ENCODE measurements at places on chromosomes 2 and 18.

- DNase-seq, result peak; percentile 36
Measured at GRCh38 chr2:113886479-113887008, 3.3 kb upstream of the ACTR3 start.

DNA sequence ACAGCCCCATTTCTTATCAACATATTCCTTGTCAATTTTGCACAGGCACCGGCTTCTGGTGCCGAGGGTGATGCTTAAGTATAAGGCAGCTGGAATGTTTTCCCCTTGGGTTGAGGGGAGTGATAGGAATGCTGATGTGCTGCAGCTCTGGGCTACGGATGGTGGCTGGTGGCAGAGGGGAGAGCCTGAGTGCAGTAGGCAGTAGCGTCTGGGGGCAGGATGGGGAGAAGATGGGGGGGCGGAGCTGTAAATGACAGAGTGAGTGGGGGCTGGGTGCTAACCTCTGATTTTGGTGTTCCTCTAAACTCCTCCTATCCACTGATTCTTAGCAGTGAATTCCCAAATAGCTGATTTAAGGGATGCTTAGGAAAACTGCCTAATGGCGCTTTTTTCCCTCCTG lies 20.7 kb downstream of the TMEM178A start:
- no peak for DNase-seq

DNA sequence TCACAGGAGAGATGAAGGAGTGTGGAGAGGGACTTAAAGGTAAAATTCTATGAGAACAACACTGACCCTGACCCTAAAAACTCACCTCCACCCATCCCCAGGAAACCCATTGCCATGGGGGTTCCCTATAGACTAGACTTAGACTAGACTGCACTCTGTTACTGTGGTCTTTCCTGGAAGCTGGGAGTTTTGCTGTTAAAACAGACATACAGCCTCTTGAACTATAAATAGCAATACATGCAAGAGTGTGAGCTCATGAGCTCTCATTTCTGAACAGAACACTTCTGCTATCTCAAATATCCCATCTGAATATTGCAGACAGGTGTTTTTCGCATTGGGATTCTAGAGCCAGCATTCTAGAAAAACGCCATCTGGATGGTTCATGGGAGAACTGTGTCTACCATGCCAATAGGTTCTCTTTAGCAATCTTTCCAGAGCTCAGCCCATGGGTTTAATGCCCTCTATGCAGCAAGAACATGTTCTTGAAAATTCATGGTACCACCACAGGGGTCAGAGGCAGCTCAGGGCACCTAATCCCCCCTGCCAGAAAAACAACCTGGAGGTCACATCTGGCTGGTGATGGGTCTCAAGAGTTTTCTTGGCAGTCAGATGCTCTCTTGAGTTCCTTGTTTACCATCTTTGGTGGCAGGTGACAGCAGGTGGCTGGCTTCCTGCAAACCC lies 51.9 kb downstream of the SLC14A2 start:
- DNase-seq, result no peak

- no peak for DNase-seq
Measured at GRCh38 chr2:227509076-227509475, 37.1 kb downstream of the AGFG1 start.

- DNase-seq, result peak; percentile 72
Measured at GRCh38 chr2:219119422-219120043, 41.1 kb downstream of the NHEJ1 start.

GRCh38 chr18:26993568-26993967 lies 128.1 kb upstream of the AQP4 start:
- DNase-seq, result no peak

DNA sequence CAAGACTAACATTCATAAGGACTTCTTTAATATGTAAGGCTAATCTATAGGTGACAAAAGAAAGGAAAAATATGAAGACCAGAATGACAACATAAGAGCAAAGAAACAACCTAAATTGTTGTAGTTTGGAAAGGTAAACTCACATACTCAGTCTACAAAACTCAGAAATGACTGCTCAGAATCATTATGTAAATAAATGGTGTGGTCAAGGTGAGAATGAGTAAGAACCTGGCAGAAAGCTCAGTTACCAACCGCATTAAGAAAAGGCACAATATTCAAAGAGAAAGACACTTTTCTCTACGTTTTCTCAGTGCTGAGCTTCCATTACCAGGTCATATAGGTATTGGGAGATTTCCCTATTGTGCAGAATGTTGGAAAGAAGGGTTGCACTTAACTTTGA lies 15.8 kb downstream of the ATF2 start:
- DNase-seq, result no peak

- DNase-seq, result no peak
Measured at GRCh38 chr18:23629444-23629946, 33.2 kb downstream of the ANKRD29 start.

- no peak for DNase-seq
Measured at GRCh38 chr2:84889332-84889731, 8.4 kb upstream of the TRABD2A start.

DNA sequence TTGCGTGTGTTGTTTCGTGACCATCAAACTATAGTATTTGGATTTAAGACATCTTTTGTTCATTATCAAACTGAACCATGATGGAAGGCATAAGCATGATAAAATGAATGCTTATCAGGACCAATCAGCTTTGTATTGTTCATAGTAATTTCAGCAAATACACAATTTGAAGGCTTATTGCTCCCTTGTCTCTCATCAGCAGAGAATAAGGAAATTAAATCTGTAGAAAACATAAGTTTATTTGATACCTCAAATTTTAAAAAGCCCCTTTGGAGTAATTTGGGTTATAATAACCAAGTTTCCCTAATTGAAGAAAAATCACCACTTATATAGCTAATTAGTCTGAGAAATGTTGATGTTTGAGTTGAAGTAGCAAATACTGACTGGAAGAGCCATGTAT lies 705.7 kb downstream of the NUP35 start:
- DNase-seq, result no peak

DNA sequence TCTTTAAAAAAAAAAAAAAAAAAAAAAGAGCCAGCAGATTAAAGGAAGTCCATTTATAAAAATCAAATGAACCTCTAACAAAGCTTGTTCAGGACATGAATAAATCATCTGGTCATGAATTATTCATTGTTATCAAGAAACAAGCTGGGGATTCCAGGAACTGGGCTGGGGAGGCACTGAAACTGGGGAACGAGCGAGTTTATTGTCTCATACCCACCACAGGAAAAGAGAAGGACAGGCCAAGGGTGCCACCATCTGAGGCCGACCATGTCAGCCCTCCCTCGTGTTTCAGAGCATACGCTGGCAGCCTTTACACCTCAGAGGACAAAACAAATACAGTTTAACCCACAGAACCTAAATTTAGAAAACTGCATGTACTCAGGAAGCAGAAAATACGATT lies 164.2 kb downstream of the VWC2L start:
- peak; percentile 8 for DNase-seq

DNA sequence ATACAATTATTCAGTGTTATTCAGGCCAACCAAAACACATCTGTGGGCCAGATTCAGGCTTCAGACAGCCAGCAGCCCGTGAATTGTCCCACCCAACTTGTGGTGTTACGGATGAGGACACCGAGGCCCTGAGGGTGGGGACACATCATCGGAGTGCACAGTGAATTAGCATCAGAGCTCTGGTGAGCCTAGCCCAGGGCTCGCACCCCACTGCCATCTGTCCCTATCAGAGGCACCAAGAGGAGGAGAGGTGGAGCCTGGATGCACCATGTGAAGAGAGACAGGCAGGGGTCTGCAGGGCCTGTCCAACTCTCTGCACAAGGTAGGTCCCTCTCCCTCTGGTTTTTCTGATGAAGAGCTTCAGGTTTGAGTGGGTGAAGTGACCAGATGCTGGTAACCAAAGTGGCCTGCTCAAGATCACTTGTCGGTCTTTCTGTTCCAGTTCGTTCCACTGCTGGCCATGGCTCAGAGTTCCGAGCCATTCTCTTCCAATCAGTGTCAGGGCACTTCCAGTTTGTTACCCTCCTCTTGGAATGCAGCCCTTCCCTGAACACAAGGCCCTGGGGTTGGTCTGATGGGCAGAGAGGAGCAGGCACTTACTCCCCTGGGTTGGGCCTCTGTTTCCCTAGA lies 14.8 kb upstream of the GLI2 start:
- no peak for DNase-seq

DNA sequence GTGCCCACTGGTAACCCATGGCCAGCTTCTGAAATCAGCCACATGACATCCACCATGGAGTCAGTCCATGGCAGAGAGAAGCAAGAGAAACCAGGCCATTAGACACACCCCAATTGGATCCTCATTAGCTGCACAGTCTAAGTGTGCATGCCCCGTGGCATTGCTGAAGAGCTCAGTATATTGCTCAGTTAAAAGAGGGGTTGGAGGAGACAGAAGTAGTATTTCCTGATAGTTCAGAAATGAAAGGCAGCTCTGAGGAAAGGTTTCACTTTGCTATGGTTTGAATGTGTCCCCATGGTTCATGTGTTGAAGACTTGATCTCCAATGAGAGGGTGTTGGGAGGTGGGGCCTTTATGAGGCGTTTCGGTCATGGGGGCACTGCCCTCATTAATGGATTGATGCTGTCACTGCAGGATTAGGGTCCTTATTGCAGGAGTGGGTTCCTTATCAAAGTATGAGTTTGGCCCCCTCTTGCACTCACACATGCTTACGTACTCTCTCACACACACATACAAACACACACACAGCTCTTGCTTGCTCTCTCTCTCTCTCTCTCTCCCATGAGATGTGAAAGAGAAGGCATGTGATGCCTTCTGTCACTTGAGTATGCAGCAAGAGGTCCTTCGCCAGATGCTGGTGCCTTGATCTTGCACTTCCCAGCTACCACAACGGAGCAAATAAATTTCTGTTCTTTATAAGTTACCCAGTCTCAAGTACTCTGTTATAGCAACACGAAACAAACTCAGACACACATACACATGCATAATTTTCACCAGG lies 58.0 kb downstream of the TMEM163 start:
- DNase-seq, result no peak

GRCh38 chr2:215434447-215435279 lies 1.2 kb downstream of the FN1 start:
- DNase-seq, result no peak

- DNase-seq, result no peak
Measured at GRCh38 chr2:61320181-61320580, 150.7 kb downstream of the USP34 start.

DNA sequence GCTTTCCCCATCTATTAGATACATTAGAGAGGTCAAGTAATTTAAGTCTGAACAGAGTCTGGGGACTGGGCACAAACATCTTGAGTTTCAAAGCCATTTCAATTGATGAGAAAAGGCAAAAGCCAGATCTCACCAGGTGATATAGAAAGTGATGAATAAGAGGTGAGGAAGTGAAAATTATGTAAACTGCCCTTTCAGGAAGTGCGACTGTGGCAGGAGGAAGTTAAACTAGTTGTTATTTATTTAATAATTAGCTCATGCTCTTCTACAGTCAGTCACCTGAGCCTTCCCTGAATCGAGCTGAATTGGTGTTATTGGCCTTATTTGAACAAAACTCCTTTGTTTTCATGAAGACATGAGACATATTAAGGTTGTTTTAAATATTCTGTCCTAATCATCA lies 115.1 kb downstream of the CDH20 start:
- no peak for DNase-seq

DNA sequence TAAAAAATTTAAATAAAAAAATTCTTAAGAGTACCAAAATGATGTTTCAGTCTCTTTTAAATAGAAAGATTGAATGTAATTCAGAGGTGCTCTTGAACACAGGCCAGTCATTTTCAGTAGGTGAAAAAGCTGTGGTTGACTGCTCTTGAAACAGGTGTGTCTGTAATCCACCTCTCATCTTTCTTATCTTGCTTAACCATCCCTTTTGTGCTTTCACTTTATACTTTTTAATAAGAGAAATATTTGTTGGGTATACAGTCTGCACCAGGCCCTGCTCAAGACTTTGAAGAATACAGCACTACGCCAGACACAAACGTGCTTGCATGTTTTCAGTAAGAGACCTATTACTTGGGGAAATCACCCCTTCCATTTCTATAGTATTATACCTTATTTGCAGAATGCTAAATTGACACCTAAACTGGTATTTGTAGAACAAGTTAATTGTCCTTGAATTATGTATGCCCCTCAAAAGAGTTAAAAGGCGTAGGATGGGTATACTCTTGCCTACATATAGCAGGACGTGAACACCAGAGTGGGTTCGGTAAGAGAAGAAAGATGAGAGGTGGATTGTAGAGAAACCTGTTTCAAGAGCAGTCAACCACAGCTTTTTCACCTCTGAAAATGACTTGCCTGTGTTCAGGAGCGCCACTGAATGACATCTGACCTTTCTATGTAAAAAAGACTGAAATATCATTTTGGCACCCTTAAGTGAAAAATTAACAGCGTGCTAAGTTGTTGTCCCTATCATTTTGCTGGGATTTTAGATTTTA lies 4.0 kb upstream of the RTN4 start:
- peak; percentile 13 for DNase-seq

DNA sequence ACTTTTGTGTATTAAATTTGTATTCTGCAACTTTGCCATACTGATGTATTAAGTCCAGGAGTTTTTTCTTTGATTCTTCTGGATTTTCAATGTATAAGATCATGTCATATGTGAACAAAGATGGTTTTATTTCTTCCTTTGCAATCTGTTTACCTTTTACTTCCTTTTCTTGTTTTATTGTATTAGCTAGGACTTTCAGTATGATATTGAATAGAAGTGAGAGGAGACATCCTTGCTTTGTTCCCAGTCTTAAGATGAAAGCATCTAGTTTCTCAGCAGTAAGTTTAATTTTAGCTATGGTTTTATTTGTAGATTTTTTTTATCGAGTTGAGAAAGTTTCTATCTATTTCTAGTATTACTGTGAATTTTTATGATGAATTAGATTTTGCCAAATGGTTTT lies 25.5 kb downstream of the VRK2 start:
- DNase-seq, result no peak

- DNase-seq, result no peak
Measured at GRCh38 chr2:178859730-178860129, 52.5 kb upstream of the TTN start.

- DNase-seq, result no peak
Measured at GRCh38 chr2:40168032-40168431, 283.9 kb downstream of the SLC8A1 start.

- no peak for DNase-seq
Measured at GRCh38 chr2:241860184-241861078, 1.7 kb upstream of the PDCD1 start.

- DNase-seq, result no peak
Measured at GRCh38 chr2:125679903-125680302, 976.1 kb upstream of the GYPC start.

DNA sequence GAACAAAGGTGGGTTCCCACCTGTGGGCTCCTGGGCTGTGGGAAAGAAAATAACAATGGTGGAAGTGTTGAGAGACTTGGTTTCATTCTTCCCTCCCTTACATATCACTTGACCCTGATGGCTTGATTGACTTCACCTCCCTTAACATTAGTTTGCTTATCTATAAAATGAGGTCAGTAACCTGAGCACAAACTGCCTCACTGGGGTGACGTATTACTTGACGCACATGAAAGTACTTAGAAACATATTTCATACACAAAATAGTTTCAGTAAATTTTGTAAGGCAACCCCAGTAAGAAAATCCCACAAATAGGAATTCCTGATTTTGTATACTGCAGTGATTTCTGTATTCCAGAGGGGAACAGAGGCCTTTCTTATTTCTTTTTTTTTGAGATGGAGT lies 29.4 kb upstream of the LPIN2 start:
- DNase-seq, result no peak

Measured in CD4-positive, alpha-beta T cell treated with Interleukin-17A for 4 hours (primary cell).